Mammary epithelial cell (primary cell): ENCODE measurements at places on chromosomes 3 and 15.

- DNase-seq = no peak
Measured at GRCh38 chr15:74043425-74044266, 38.7 kb downstream of the GOLGA6A start.

GRCh38 chr15:38781196-38781595, 216.6 kb upstream of the RASGRP1 start:
- DNase-seq = peak; percentile 28

DNA sequence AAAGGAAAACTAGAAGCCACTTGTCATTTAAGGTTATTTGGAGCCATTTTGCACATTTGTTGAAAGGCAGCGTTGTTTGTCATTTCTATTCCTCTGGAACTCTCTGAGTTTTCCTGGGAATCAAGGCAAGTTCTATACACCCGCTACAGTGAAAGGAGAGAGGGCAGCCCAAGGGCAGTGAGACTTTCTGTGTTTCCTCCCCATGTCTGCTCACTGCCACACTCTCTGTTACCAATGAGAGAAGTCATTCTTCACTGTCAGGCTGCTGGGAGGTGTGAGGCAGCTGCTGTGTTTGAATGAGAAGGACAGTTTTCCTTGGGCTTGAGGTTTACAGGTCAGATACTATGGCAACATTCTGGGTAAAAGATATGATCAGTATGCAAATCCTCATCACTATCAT, 36.0 kb downstream of the ATP13A5 start:
- DNase-seq = no peak

GRCh38 chr3:169674090-169674489, 10.6 kb upstream of the MECOM start:
- DNase-seq = no peak

DNA sequence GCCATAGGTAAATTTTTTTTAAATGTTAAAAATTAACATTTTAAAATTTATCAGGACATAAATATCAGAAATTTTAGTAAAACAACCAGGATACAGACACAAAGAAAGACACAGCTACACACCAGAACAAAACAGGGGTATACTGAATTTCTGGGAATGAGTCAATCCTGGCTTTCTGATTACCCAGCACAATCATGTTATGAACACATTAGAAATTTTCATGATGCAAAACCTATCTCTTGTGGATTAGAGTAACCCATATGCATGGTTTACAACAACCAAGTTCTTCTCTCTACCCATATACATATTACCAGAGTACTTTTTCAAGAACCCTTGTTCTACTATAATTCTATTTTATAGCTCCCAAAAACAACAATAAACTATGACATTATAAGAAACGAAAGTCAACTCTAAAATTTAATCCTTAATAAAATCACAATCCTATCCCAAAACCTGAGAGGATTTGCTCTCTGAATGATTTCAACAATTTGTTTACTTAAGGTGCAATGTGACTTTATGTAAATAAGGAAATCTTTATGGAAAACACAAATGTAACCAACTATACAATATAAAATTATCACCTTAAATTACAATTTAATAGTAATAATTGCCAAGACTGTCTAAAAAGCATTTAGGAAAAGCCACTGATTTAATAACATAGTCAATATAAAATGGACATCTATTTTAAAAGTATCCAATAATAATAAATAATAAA, 184.5 kb downstream of the TBC1D5 start:
- DNase-seq = no peak

DNA sequence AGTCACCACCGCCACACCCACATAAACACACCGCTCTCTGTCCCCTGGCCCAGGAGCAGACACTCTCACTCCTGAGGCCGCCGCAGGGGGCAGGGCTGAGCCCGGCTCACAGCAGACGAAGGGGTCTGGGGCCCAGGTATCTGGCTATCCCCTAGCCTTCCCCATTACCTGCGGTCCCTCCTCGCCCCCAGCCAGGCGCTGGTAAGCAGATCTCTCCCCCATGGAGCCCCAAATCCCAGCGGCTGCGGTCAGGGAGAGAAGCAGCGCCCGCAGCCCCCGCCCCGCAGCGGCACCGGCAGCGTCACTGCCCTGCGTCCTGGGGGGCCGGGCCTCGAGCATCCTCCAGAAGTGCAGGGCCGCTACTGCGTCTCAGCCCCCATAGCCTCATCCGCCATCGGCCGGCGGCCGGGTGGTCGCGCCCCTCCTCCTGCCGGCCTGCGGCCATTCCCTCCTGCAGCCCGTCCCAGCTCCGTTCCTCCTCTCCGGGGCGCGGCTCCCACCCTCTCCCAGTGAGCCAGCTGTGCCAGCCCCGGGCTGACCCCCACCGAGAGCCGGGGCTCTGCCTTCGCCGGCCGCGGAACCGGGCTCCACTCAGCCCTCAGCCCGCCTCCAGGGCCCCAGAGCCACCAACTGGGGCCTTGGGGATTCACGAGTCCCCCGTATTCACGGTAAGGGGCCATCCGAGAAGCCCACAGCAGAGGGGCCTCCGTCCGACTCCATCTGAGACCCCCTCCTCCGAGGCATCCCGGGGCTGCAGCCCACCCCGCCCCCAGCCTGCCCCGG, 13.1 kb downstream of the TNK2 start:
- DNase-seq = peak; percentile 49

DNA sequence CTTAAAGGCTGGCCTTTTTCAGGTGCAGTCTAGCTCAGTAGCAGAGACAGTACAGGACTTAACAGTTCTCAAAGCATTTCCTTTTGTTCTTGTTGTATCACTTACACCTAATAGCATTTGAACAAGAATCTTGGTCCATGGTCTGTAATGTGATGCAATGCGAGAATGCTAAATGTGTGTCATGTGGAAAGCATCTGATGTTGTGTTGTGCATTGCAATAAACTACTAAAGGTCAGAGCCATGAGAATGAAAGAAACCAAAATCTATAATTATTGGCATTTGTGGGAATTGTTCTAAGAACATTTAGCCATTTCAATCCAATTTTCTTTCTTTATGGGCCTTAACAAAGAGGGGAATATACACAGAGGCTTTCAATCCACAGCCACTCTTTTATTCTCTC, 324.5 kb upstream of the ROBO2 start:
- DNase-seq = no peak

DNA sequence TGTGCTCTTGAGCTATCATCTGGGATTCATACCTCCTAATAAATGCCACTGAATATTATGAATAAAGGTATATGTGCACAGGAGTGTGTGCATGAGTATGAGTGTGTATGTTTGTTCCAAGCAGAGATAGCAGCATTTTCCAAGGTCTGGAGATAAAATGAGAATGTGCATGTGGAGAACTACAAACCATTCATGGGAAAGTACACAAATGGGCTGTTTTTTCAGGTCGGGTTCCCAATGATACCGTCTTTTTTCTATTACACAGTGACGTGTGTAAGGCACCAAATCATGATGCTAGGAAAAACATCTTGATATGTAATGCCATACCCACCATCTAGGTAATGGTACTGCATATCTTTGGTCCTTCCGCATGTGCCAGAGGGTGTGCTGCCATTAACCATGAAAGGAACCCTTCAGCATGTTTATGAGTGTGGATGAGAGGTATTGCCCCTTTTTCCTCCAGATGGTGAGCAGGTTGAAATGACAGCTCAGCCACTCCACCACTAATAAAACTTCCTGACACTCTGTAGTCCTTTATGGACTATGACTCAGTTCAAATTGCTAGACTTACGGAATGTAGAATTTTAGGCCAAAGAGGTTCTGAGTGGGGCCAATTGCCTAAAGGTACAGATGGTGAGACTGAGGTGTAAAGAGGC, 36.4 kb upstream of the COPB2 start:
- DNase-seq = no peak

DNA sequence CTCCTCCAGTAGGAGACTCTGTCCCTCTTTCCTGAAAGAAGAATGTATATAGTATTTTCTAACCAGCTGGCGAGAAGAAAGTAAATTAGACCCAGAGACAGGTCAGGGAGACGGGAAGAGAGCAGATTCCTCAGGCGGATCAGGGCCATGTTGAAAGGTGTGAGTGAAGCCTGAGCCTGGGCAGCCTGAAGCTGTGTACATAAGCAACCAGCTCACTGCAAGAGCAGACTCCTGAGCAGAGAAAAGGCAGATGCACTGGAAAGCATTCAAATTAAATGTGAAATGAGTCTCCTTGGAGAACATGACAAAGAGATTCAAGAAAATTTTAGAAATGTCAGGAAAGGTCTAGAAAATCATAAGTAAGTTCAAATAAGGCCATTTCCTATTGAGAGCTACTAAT, 165.8 kb downstream of the GOLIM4 start:
- DNase-seq = no peak

- no peak for DNase-seq
Measured at GRCh38 chr15:85891470-85891869, 96.7 kb upstream of the KLHL25 start.

GRCh38 chr3:45214061-45214680, 11.9 kb downstream of the TMEM158 start:
- DNase-seq = peak; percentile 59

- no peak for DNase-seq
Measured at GRCh38 chr15:99983171-99983885, 250.1 kb upstream of the LYSMD4 start.

DNA sequence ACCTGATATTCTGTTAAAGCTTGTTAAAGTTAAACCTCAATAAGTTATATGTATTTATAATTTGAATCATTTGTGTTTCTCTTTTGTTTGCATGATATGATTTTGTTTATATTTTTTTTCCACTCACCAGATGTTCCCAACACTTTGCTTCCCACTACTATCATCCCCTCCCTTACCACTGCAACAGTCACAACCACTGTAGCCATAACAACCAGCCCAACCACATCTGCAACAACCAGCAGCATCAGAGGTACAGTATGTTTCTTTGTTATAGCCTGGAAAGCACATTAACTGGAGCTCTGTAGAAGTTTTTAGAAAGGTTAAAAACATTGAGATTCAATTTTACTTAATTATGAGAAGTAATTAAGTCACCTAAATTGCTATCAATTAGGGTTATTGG, 1011.9 kb downstream of the VGLL3 start:
- DNase-seq = no peak

GRCh38 chr15:57158589-57158988, 217.7 kb upstream of the CGNL1 start:
- DNase-seq = peak; percentile 79
